NCI-H2107 (cell line): ENCODE measurements at places on chromosomes 4 and X.

- DNase-seq: no peak
These were observed 5.7 kb upstream of the GPR174 start for GRCh38 chrX:79138658-79139241.

DNA sequence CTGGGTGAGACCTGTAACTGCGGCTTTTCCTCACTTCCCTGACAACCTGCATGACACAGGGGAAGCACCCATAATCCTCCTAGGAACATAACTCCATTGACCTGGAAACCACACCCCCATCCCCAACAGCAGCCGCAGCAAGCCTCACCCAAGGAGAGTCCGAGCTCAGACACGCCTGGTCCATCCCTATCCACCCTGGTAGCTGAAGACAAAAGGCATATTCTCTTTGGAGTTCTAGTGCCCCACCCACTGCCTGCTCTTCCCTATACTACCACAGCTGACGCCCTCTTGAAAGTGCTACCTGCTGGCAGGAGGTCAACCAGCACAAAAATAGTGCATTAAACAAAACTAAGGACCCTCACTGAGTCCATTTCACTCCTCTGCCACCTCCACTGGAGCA, 1080.9 kb upstream of the IGFBP7 start:
- no peak for DNase-seq

GRCh38 chrX:119094819-119095218, 22.0 kb downstream of the CT47C1 start:
- no peak for DNase-seq

- no peak for DNase-seq
These were observed 46.6 kb downstream of the CLOCK start for GRCh38 chr4:55500072-55500471.

DNA sequence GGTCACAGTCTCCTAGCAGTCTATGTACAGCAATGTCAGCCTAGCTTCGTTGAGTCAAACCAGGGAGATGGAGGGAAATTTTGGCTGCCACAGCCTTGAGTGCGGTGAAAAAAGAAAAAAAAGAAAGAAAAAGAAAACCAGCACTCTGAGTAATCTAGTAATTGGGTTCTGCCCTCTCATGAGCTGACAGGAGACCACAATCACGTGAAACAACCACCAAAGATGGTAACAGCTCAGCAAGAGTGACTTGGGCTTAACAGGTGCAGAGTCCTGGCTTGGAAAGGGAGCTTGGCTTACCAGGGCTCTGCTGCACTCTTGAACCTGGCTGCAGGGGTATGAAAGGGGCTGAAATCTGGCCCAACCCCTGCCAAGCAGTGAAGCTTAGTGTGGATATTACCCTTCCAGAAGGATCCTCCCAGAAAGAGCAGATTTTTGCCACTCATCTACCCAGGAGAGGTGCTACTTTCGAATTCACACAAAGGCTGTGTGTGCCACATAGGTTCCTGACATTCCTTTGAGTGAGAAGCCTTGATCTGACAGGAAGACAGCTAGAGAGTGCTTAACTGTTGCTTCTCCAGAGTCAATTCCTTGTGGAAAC, 350.3 kb downstream of the PTTG2 start:
- DNase-seq: no peak

GRCh38 chr4:139528377-139529005, 27.5 kb downstream of the SETD7 start:
- DNase-seq: no peak

DNA sequence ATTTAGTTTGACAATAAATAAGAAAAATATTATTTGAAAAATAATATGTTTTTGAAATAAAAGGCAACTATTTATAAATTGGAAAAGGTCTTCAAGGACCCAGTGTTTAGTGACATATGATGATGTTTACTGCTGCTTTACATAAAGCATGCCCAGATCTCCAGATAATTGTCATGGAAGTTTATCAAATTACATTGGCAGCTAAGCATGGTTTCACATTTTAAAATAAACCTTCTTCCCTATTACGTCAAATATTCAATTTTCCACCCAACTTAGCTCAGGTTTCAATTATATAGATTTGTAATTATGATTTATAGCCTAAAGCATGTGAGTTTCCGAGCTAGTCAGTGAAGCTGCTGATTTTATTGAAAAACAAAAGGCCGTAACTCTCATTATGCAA, 417.2 kb downstream of the CFAP47 start:
- DNase-seq: no peak

- no peak for DNase-seq
These were observed 33.4 kb downstream of the GATB start for GRCh38 chr4:151727365-151727764.

DNA sequence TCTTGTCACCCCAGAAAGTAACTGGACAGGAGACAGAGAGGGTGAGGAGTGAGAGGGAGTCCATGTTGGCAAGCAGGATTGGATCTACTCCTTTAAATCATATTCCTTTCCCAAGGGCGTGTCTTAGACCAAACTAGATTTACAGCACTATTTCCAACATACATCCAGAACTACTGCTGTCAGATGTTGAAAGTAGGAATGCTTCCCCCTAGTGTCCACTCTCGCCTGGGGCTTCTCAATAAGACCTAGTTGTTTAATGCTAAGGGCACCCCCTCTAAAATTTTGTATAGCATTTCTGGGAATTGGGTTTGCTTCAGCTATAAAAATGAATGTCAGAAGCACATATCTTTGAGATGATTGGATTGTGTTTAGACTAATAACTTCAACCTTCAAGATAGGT, 13.3 kb downstream of the OFD1 start:
- DNase-seq: no peak

DNA sequence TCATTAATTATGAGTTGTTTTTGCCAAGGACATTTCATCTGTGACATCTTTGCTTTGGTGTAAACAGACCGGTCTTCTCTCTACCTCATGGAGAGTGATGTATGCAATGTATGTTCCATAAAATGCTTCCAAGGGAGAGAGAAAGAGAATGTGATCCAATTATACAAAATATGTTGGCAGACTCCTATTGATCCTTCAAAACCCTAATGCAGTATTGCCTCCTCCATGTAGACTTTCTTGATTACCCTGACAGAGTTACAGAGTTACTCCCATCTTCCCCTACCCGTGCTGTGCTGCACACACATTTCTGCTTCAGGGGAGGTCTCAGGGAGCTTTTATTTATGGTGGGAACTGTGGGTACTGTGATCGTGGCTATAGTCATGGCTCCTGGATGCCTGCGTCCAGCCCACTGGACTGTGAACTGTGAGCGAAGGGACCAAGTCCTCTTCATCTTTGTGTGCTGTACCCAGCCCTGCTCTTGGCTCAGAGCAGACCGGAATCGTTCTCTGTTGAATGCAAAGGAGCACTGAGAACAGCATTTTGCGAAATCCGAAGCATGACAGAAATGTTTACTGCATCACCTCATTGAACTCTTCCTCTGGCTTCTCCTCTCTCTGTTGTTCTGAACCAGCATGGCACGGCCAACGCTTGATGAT, 32.7 kb downstream of the SORCS2 start:
- DNase-seq: no peak

DNA sequence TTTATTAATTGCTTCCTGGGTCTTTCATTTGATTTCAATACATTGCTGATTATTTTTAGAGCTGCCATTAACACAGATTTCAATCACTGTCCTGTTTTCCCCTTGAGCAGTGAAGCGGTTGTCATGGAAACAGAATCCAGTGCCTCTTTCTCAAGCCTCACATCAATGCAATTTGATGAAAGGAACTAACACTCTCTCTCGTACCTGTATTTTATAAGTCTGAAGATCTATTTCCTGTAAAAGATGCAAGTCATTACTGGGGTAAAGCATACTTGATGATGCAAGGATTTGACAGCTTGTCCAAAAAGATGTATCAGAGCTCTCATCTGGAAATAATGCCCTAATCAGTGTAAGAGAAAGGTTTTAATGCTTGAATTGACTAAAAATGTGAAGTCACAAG, 17.9 kb upstream of the GASK1B start:
- no peak for DNase-seq

- DNase-seq: no peak
These were observed 773 bp upstream of the ZNF827 start for GRCh38 chr4:145939441-145939750.

DNA sequence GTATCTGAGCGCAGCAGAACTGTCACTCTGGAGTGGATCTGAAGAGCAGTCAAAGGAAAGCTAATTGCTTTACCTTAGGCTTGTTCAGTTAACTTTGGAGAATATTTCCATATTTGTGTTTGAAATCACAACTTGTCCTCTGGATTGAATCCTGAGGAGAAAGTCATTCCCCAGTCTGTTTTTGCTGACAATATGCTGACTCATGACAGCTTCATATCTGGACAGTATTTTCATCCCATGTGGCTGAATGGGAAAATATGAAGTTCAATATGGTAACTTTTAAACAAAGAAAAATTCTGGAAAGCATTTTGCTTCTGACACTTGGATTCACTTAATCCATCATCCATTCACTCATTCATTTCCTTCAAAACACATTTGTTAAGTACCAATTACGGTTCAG, 46.3 kb upstream of the MAGEC3 start:
- no peak for DNase-seq

GRCh38 chrX:103099691-103100090, 6.7 kb upstream of the NXF3 start:
- no peak for DNase-seq

DNA sequence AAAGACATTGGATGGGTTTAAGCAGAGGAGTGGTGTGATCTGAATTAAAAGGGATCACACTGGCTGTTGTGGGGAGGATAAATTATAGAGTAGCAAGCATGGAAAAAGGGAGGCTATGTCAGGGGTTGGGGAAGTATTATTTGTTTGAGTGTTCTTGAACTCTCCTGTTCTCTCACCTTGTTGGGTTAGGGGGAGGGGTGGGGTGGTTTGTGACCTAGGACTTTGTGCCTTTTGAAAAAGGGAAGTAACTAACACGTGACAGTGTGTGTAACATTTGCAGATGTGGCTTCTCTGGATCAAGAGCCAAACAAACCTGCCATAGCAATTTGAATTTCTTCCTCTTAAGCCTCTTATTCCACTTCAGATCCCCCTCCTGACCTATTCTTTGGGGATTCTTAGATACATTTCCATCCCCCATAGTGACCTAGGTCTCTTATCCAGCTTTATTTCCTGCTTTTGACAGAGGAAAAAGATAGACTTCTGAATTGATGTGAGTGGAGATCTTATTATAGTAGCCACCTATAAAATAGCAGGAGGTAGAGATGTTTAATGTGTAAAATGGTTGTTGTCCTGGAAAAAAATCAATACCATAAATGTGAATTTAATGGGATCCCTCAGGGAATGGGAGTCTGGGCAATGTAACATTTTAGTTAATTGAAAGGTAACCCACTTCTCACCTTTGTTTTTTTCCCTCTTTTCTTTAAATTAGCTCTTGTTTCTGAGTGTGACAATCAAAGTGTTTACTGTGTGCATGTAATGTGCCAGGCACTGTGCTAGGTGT, 120.4 kb downstream of the CT47B1 start:
- no peak for DNase-seq

GRCh38 chr4:13415068-13415785, 68.9 kb downstream of the RAB28 start:
- no peak for DNase-seq

GRCh38 chr4:149166365-149166764, 649.3 kb downstream of the IQCM start:
- no peak for DNase-seq

DNA sequence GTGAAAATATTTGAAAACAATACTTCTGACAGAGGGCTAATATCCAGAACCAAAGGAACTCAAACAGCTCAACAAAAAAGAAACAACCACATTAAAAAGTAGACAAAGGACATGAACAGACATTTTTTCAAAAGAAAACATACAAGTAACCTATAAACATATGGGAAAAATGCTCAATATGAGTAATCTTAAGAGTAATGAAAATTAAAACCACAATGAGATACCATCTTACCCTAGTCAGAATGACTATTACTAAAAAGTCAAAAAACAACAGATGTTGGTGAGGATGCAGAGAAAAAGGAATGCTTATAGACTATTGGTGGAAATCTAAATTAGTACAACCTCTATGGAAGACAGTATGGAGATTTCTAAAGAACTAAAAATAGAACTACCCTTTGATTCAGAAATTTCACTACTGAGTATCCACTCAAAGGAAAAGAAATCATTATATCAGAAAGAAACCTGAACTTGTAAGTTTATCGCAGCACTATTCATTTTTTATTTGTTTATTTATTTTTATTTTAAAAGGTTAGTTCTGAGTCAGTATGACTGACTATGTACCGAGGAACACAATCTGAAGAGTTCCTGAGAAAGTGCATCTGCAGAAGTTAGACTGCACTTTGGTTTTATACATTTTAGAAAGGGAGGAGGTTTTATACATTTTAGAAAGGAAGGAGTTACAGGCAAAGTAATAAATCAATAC, 231.3 kb downstream of the INPP4B start:
- DNase-seq: no peak

DNA sequence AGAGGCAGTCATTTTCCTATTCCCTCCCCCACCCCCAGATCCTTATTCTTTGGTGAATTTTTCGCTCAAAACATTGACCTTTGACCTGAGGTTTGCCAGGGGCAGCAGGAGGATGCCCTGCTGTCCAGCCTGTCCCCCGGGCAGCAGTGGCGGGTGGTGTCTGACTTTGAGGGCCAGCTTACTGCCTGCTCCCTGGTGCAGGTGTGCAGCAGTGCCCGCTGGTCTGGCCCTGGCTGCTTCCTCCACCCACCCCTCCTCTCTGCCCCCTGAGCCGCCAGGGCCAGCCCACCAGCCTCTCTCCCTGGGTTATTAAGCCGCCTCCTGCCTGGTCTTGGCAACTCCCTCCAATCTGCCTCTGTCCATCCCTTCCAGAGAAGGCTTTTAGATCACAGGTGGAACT, 40.8 kb upstream of the GRPEL1 start:
- no peak for DNase-seq

DNA sequence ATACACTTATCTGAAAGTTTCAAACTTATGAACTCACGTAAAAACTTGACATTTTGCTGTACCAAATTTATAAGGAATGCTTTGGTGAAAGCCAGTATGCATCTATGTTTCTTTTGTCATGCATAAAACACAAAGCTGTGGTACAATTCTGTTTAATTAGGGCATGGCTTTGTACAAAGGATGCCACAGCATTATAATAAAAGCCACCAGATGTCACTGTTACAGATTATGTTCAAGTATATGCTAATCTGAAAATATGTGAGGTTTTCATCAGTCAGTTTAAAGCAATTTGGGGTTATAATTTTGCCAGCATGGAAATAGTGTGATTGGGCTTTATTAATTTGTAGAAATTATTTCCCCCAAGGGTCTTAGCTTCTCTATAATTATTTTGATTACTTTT, 69.0 kb downstream of the ATOH1 start:
- DNase-seq: no peak

- DNase-seq: no peak
These were observed 76.1 kb downstream of the BCOR start for GRCh38 chrX:40021647-40022046.

DNA sequence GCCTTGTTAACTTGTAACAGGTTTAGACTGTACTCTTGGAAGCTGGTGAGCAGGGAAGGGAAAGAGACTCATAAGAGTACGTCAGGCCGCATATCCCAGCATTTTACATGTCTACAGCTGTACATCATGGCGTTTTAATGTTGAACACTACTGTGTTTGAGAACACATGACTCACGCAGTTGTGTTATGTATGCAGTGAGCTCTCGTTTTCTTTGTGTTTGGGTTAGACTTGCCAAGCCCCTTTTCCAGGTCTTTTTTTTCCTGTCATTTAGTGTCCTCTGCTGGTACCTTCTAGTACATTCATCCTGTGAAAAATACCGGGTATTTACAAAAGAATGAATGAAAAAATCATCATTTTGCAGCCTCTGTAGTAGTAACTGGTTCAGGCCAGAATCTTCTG, 35.3 kb downstream of the SMS start:
- DNase-seq: no peak
